ENCODE measurements at places on chromosomes 1 and 21.

DNA sequence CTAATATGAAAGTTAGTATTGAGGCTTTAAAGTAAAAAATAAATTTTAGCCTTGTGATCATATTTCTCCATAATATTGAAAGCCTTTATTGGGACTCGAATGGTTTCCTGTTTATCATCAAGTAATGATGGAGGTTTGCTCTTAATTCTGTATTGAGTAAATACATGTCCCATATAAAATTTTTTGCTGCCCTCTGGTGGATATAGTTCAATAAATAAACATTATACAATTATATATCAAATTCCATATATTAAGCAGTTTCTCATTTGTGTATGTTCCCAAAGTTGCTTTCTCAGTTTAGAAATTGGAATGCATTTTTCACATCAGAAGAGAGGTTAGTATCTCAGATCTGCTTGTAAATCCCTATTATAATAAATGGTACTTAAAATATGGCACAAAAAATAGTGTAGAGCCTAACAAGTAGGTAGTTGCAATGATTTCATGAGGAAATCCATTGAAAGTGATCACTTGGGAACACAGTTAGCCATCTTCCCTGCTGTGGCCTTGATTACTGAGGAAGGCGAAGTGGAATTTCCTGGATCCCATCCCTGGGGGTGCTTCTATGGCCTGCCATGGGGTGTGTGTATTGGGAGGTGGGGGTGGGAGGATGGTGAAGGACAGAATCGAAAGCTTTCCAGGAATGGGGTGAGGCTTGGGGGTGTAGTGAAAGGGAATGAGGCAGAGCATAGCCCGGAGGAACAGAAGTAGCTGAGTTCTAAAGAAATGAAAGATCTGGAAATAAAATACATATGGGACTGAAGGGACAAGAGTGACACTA, 84.1 kb upstream of the C21orf91 start:
- no peak for DNase-seq

- no peak for DNase-seq
Measured at GRCh38 chr1:31154000-31154631, 85.6 kb downstream of the NKAIN1 start.

GRCh38 chr1:236325567-236325966, 43.8 kb upstream of the ERO1B start:
- no peak for DNase-seq

GRCh38 chr1:151259351-151259750, 4.8 kb downstream of the PSMD4 start:
- no peak for DNase-seq

GRCh38 chr1:6996371-6996770, 211.1 kb downstream of the CAMTA1 start:
- no peak for DNase-seq

DNA sequence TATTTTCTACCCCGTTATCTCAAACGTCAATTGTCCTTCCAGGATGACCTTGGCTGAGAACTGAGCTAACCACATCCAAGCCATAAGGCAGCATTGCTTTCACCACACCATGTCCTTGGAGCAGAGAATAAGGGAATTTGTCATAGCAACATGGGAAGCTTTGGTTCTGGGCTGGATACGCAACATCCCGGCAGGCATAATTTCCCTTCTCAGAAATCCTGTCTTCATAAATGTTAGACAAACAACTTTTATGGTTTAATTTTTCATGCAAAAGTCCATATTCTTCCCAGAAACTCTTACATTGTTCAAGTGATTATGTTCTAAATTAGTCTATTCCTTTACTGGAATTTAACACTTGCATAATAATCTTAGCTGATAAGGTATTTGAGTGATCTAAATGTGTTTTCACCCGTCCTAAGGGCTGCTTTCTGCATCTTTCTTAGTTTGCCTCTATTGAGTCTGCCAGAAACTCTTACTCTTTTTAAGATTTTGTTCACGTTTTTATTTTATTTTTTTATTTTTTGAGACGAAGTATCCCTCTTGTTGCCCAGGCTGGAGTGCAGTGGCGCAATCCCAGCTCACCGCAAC, 51.8 kb downstream of the KCNJ15 start:
- no peak for DNase-seq

DNA sequence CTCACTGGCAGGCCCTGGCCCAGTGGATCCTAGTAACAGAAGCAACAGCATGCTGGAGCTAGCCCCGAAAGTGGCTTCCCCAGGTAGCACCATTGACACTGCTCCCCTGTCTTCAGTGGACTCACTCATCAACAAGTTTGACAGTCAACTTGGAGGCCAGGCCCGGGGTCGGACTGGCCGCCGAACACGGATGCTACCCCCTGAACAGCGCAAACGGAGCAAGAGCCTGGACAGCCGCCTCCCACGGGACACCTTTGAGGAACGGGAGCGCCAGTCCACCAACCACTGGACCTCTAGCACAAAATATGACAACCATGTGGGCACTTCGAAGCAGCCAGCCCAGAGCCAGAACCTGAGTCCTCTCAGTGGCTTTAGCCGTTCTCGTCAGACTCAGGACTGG, 7.7 kb downstream of the CGN start:
- DNase-seq, result no peak

GRCh38 chr1:20339811-20340457, 49.3 kb downstream of the VWA5B1 start:
- no peak for DNase-seq

GRCh38 chr1:58802640-58803399, 19.0 kb upstream of the JUN start:
- DNase-seq, result no peak

DNA sequence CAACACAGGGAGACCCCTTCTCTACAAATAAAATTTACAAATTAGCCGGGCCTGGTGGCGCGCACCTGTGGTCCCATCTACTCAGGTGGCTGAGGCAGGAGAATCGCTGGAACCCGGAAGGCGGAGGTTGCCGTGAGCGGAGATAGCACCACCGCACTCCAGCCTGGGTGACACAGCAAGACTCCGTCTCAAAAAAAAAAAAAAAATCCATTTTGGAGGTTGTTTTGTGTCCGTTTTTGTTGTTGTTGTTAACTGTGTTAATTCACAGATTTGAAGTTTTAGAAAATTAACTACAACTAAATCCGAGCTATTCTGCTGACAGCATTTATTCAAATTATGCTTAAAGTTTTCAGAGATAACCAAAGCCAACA, 618 bp downstream of the CLCC1 start:
- DNase-seq, result no peak

- DNase-seq, result no peak
Measured at GRCh38 chr1:68624233-68624632, 127.4 kb upstream of the DEPDC1 start.

DNA sequence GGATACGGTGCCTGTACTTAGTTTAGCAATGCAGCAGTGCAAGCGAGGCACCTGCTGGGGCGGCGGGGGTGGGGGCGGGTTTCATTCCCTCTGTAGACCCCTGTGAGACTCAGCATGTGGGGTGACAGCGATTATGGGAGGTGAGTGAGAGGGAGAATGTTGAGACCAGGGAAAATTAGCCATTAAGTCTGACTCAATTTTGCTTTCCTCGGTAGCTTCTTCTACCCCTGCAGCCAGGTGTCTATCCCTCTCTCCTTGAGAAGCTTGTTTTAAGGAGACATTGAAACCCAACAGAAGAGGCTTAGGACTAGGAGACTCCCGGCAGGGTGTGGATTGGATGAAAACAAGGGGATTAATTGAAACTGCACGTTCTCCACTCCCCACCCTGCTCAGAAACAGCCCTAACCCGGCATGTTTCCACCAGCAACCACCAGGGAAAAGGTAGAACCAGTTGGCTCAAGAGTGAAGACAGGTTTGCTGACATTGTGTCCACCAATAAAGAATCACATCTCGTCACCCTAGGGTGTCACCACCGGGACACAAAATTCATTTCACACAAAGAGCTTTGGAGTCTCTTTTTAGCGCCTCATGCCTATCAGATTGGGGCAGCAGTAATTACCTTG, 20.6 kb upstream of the ATF3 start:
- DNase-seq, result no peak

GRCh38 chr1:27755865-27756264, 17.2 kb upstream of the STX12 start:
- no peak for DNase-seq

- DNase-seq, result no peak
Measured at GRCh38 chr1:87956072-87956471, 627.4 kb downstream of the LMO4 start.

GRCh38 chr1:17184161-17184665, 20.7 kb upstream of the PADI1 start:
- DNase-seq, result no peak

GRCh38 chr1:109765483-109765815, 1.7 kb upstream of the EPS8L3 start:
- DNase-seq, result no peak

DNA sequence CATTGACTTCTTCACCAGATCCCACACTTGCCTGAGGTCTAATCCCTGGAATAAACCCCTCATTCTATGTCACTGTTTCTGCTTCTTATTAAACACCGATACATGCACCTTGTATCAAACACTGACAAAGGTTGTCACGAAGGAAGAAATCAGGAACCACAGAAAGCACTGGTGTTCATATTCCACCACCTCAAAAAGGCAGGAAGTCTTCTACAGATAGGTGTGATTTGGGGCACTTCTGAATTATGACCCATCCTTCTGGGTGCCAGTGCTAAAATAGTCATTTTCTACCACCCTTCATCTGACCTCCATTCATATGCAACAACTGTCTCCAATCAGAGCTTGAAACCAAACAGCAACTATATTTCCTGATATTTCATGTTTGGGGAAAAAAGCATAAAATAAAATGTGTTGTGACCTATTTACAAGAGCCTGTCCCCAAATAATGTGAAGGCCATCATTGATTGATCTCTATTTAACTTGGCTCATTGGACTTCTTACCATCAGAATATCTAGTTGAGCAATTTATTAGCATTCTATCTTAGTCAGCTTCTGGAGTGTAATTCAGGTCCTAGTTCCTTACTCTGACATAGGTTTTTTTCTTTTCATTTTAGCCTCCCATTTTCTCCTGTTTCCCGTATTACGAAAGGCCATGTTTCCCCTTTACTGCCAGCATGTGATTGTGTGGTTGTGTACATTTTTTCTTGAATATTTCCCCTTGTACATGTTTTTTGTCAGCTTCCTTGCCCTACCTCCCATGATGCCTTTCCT, 43.1 kb downstream of the DUSP10 start:
- DNase-seq, result no peak

DNA sequence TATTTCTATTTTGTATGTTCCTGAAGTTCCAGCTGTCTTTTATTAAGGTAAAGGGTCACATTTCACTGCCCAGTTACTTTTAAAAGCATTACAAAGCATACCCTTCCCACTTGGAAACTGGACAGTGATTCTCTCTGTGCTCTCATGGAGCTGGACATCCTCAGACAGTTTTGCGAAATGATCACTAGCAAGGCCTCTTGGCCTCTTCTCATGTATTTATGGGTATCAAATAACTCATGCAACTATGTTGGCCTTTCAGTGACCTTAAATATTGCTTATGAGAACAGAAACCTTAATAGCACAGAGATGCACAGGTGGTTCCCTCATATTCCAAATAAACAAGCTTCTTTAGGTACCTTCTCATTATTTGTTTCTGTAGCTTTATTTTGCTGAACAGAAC, 7.9 kb upstream of the AMPD1 start:
- DNase-seq, result no peak

GRCh38 chr1:189693140-189693539, 784.5 kb downstream of the BRINP3 start:
- no peak for DNase-seq

DNA sequence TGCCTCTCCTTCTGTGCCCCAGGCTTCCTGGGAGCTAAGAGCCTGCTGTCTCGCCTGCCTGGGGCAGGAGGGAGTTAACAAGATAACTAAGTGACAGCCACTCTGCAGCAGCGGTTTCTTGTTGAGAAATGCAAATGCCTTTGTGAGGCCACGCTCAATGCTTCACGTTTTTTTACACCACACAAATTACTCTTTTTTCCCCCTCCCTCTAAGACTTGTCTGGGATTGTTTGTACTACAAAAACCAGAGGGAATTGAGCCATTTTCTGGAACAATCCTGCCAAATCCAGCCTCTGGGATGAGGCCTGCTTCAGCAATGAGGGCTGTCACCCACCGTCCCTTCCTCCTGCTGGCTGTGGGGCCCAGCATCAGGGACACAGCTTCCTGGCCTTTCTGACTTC, 119.6 kb downstream of the ACTL8 start:
- no peak for DNase-seq

DNA sequence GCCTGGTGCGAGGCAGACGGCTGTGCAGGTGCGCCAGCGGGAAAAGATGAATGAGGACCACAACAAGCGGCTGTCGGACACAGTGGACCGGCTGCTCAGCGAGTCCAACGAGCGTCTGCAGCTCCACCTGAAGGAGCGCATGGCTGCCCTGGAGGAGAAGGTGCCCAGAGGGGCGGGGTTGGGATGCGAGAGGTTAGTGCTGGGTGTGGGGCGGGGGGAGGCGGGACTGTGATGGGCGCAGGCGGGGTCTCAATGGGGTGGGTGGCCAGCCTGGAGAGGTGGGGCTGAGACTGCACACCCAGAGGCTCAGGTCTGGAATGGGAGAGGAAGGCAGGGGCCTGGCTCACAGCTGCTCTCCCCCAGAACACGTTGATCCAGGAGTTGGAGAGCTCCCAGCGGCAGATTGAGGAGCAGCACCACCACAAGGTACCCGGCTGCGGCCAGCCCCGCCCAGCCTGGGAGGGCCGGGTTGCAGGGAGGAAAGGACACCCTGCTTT, 22.3 kb downstream of the PPFIA4 start:
- DNase-seq, result no peak

- no peak for DNase-seq
Measured at GRCh38 chr1:118246646-118247045, 61.6 kb upstream of the SPAG17 start.

- DNase-seq, result no peak
Measured at GRCh38 chr1:242813490-242814091, 289.1 kb upstream of the PLD5 start.

- no peak for DNase-seq
Measured at GRCh38 chr1:67393240-67393639, 37.0 kb downstream of the SERBP1 start.

DNA sequence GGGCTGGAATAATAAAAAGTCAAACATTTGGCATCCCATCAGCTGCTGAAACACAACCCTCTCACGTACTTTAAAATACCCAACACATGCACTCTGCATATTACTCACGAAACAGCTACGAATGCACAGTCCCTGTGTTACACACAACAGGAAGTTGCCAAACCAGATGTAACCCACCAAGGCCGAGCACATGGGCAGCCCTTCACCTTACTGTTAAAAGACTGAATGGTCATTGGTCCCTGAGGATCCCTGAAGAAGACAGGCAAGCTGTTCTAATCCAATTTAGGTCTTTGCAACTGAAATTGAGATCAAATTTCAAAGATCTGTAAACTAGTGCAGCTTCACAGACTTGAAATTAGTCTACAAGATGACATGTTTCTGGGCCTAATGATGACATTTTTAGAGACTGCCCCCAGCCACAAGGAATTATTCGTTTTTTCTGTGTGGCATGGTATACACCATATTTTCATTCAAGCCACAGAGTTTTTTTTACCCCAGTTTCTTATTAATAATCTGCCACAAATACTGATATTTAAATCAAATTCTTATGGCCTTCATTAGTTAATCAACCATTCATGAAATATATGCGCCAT, 25.6 kb upstream of the IER5 start:
- DNase-seq, result no peak
